ENCODE measurements at places on chromosomes 12 and 14.
A peak's percentile ranks its signal among the peaks of the same experiment; 100 is the strongest.

GRCh38 chr12:53045696-53046045, 4.2 kb upstream of the TNS2 start:
- no peak for DNase-seq

GRCh38 chr12:96770219-96771102, 136.6 kb upstream of the NEDD1 start:
- DNase-seq: peak; percentile 10

GRCh38 chr14:88856786-88857366, 32.4 kb downstream of the TTC8 start:
- no peak for DNase-seq

GRCh38 chr12:93582351-93582750, 9.9 kb downstream of the SOCS2 start:
- no peak for DNase-seq

All from T47D (cell line).